ENCODE measurements at places on chromosomes 5 and 9. TPM values are rescaled to one million over a fixed set of nuclear protein-coding genes. Genes with fewer than 3 reads are reported as not detected.
A peak's percentile ranks its signal among the peaks of the same experiment; 100 is the strongest.

Gene ADAMTS6
- 11.5 TPM for total RNA-seq

Gene LMX1B
- total RNA-seq: 1.6 TPM

Gene HIGD2A
- total RNA-seq: 46.8 TPM

Gene C9orf40
- 5.8 TPM for total RNA-seq

Gene CNTFR
- 4.2 TPM for total RNA-seq

Gene CPLANE1
- 23.5 TPM for total RNA-seq

Gene AIF1L
- 38.1 TPM for total RNA-seq

Gene SOHLH1
- not detected for total RNA-seq

Gene AFF4
- total RNA-seq: 100 TPM

Gene SLC1A1
- total RNA-seq: 3.2 TPM

Gene HRCT1
- total RNA-seq: 23.1 TPM

Gene NIM1K
- 0.58 TPM for total RNA-seq

GRCh38 chr9:120397453-120397852, 182.5 kb downstream of the CDK5RAP2 start:
- no peaks in the 10 kb centered on the region for H3K27me3 ChIP-seq
- no peaks in the 10 kb centered on the region for H3K4me1 ChIP-seq
- no peak overlapping the region for H3K27ac ChIP-seq
- H3K36me3 ChIP-seq: peaks cover 9% of the 10 kb centered on the region
- no peak for DNase-seq
- H3K4me3 ChIP-seq: no peak overlapping the region

GRCh38 chr5:67490543-67491321, 294.1 kb upstream of the CD180 start:
- DNase-seq: no peak
- no peak overlapping the region for H3K27ac ChIP-seq
- no peak overlapping the region for H3K4me3 ChIP-seq
- peaks cover 2% of the 10 kb centered on the region for H3K4me1 ChIP-seq
- H3K36me3 ChIP-seq: no peaks in the 10 kb centered on the region

- DNase-seq: no peak
- H3K4me3 ChIP-seq: no peak overlapping the region
- H3K27ac ChIP-seq: peak overlapping the region; percentile 91
- no peaks in the 10 kb centered on the region for H3K36me3 ChIP-seq
Observed at GRCh38 chr5:172751761-172752510, 19.1 kb downstream of the DUSP1 start.

- no peaks in the 10 kb centered on the region for H3K27me3 ChIP-seq
- no peak within 1 kb of the TSS for H3K27ac ChIP-seq
- H3K4me3 ChIP-seq: peak within 1 kb of the TSS; percentile 84
- H3K4me1 ChIP-seq: no peaks in the 10 kb centered on the region
Observed at GRCh38 chr9:36136272-36136893, at the start of gene GLIPR2. Gene GLIPR2 (plus strand): TSS chr9:36136733. CDS start chr9:36136779, 46 bp downstream.

DNA sequence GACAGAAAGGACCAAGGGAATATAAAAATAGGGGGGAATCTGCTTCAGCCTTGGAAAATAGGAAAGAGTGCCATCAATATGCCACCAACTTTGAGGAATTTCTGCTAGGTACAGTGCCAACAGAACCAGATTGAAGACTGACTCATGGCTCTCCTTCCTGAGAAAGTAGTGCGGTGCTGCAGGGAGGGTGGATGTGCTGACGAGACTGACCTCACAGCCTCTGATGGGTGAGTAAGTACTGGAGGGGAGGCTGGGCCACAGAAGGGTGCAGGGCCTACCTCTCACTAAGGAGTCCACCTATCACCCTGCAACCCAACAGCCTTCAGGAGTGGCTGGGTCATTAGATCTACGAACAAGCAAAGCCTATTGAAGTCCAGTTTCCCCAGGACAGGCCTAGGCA, 187.6 kb downstream of the GABBR2 start:
- H3K4me3 ChIP-seq: no peak overlapping the region
- DNase-seq: no peak
- no peaks in the 10 kb centered on the region for H3K27me3 ChIP-seq

DNA sequence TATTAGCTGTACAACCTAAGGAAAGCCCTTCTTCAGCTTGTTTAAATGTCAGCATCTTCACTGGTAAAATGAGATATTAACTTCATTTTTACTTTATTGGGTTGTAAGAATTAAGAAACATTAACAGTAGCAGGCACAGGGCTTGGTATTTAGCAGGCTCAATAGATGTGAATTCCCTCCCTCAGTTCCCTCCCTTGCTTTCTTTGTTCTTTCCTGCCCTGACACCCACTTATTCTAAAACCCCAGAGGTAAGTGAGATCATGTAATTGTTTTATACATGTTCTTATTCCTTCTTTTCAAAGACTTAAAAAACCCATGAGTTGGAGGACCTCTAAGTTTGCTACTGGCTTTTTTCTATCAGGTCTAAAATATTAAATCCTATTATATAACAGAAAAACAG, 73.3 kb upstream of the IFNK start:
- H3K4me1 ChIP-seq: no peaks in the 10 kb centered on the region
- no peak for DNase-seq
- no peak overlapping the region for H3K27ac ChIP-seq
- no peak overlapping the region for H3K4me3 ChIP-seq
- H3K27me3 ChIP-seq: no peaks in the 10 kb centered on the region

GRCh38 chr5:30040488-30041118, 1152.9 kb upstream of the CDH6 start:
- H3K4me1 ChIP-seq: no peaks in the 10 kb centered on the region
- no peak overlapping the region for H3K27ac ChIP-seq
- DNase-seq: no peak
- no peak overlapping the region for H3K4me3 ChIP-seq
- no peaks in the 10 kb centered on the region for H3K27me3 ChIP-seq

GRCh38 chr5:35811108-35811741, 45.5 kb upstream of the IL7R start:
- H3K4me3 ChIP-seq: no peak overlapping the region
- no peak overlapping the region for H3K27ac ChIP-seq
- H3K36me3 ChIP-seq: no peaks in the 10 kb centered on the region
